A172 (cell line): ENCODE measurements at places on chromosomes 7 and 10. TPM values are rescaled to one million over a fixed set of nuclear protein-coding genes. Genes with fewer than 3 reads are reported as not detected.
A peak's percentile ranks its signal among the peaks of the same experiment; 100 is the strongest.

DNA sequence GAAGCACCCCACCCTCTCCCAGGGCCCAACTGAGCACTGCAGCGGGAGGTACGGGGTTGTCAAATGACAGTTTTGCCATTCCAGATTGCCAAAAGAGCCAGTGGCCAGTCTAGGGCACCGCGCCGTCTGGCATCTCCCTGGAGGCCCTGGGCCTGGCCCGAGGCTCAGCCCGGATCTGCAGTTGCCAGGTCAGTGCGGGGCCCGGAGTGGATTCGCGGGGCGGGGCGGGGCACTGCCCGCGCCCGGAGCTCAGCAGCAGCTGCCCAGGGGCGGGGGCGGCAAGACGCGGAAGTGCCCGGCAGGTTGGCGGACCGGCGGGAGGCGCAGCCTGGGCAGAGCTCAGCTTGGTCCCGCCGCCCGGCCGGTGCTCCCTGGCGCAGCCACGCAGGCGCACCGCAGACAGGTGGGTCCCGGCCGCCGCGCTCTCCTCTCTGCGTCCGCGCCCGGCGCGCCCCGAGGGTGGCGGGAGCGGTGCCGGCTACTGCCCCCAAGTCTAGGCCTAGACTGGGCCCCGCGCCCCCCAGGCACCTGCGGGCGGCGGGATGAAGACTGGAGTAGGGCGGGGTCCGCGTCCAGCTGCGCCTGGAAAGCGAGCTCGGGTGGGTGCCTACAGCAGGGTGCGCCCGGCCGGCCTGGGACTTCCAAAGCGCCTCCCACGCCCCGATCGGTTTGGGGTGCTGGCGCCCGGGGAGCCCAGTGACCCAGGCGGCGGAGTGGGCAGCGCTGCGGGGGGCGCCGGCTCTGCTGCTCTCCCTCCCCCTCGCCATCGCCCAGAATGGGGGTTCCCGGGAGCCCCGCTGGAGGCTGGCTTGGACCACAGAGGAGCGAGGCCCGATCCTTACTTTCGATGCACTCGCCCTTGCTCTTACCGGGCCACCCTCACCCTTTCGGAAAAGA lies at the start of gene IRF5:
TSS of gene IRF5 (plus strand) at position 281 of the 897 bp plus-strand sequence. CDS start 4,155 bp downstream, outside the sequence.
- peak; percentile 43 for DNase-seq

GRCh38 chr10:98296524-98296923 lies 28.5 kb upstream of the LOXL4 start:
- DNase-seq: no peak

GRCh38 chr7:71988201-71988600 lies 423.9 kb downstream of the CALN1 start:
- DNase-seq: no peak

DNA sequence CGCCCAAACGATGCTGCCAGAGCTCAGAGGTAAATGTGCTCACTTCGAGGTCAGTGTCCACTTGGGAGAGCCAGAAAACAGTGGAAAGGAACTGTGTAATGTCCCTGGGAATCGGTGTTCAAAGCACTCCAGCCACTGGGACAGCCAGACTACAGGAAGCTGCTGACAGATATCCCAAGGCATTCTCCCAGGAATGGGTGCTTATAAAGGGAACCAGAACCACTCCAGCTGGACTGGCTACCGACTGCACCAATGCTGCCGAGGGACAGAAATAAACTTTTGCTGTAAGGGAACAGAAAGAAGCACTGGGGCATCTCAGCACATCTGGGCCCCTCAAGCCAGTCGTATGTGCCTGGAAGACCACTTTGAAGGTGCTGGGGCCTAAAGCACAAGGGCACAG lies 76.7 kb downstream of the ATXN7L1 start:
- DNase-seq: no peak

- DNase-seq: peak; percentile 50
Observed at GRCh38 chr10:110429301-110429700, 68.4 kb upstream of the DUSP5 start.

UNCX gene
- total RNA-seq: not detected in 2 replicates
